ENCODE measurements at places on chromosomes 1 and 21. TPM values are rescaled to one million over a fixed set of nuclear protein-coding genes. Genes with fewer than 3 reads are reported as not detected.

C4BPA gene
- total RNA-seq, result not detected

C1orf74 gene
- total RNA-seq, result 2.2 TPM

TESK2 gene
- 1.6 TPM for total RNA-seq

PODN gene
- 0.94 TPM for total RNA-seq

HNRNPCL1 gene
- total RNA-seq, result not detected

DPH2 gene
- total RNA-seq, result 18.8 TPM

CD5L gene
- not detected for total RNA-seq

PLPP3 gene
- total RNA-seq, result 33.2 TPM

CFH gene
- total RNA-seq, result 3.8 TPM

RASAL2 gene
- 67.3 TPM for total RNA-seq

SYCP1 gene
- total RNA-seq, result not detected

MPZ gene
- 2.2 TPM for total RNA-seq

USH2A gene
- 0.31 TPM for total RNA-seq

FAM72C gene
- total RNA-seq, result 0.31 TPM

RASSF5 gene
- 1.3 TPM for total RNA-seq

TMEM54 gene
- 2.8 TPM for total RNA-seq

CLCA4 gene
- total RNA-seq, result not detected

RAP1GAP gene
- 31.6 TPM for total RNA-seq

NPL gene
- total RNA-seq, result 11.9 TPM

NKAIN1 gene
- 48.8 TPM for total RNA-seq

ISG20L2 gene
- 14.1 TPM for total RNA-seq

APP gene
- 540 TPM for total RNA-seq

PCBP3 gene
- total RNA-seq, result 8.1 TPM

CD101 gene
- total RNA-seq, result 4.4 TPM

SERPINC1 gene
- not detected for total RNA-seq

SPRR4 gene
- total RNA-seq, result not detected

FMO3 gene
- total RNA-seq, result not detected

TGFB2 gene
- 31.3 TPM for total RNA-seq

RALGPS2 gene
- total RNA-seq, result 82.3 TPM

FCRLB gene
- total RNA-seq, result 1.9 TPM

NBL1 gene
- total RNA-seq, result 23.5 TPM

UMODL1 gene
- not detected for total RNA-seq

TMPRSS15 gene
- total RNA-seq, result not detected

BACE2 gene
- total RNA-seq, result 7.2 TPM

TNFRSF25 gene
- total RNA-seq, result 34.1 TPM

ANKRD34A gene
- 2.5 TPM for total RNA-seq

NEGR1 gene
- total RNA-seq, result 34.7 TPM
